ENCODE measurements at places on chromosomes 16 and 17. TPM values are rescaled to one million over a fixed set of nuclear protein-coding genes. Genes with fewer than 3 reads are reported as not detected.
A peak's percentile ranks its signal among the peaks of the same experiment; 100 is the strongest.

- peak; percentile 77 for DNase-seq
Observed at GRCh38 chr16:80997139-80997798, 9.4 kb downstream of the CMC2 start.

Gene ADAD2
- total RNA-seq, result not detected

Gene CDRT4
- total RNA-seq, result not detected

DNA sequence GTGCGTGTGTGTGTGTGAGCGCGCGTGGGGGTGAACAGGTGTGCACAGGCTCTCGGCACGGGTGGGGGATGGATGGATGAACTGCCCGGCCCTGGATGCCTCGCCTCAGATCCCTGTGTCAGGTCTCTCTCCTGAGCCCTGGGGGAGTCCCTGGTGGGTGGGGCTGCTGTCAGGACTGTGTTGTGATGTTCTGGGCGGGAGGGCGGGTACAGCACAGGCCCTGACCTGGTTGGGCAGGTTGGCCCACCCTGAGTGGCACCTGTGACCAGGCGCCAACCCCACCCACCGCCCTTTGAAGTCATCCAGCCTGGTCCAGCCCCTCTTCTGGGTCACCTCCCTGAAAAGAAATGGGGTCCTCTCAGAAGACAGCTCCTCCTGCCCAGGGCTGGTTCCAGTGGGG lies 41.6 kb upstream of the TAC4 start:
- no peak for DNase-seq

DNA sequence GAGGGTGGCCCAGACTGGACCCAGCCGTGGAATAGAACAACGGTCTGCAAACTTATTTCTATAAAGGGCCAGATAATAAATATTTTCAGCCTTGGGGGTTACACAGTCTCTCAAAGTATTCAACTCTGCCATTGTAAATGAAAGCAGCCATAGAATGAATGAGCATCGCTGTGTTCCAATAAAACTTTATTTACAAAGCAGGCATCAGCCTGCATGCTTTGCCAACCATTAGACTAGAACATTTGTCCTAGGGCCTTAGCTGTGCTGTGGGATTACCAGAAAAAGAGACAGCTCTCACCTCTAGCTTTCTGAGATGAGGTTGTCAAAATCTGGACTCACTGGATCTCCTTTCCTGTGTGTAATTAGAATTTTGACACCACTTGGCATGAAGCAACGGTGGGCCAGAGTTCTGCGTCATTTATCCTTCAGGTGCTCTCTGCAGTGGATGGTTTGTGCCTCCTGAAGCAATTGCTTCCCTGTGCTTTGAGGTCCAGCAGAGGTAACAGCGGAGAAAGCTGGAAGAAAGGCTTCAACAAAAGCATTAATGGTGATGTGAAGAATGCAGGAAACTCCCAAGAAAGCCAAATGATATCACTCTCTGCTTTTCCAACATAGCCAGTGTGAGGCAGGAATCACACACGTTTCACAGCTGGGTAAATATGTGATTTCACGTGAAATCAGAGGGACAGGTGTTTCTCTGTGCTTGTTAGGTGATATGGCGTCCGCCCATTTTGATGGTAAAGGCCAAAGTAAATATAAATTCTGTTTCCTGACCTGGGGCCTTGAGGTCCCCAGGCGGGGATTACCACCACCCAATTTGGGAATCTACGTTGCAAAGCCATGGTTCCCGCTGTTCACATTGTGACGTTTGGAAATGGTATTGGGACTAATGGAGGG lies 148.4 kb downstream of the PITPNC1 start:
- DNase-seq, result no peak

GRCh38 chr17:74682028-74682427 lies 30.7 kb downstream of the CD300LF start:
- DNase-seq, result no peak

Gene CHP2
- not detected for total RNA-seq

- no peak for DNase-seq
Observed at GRCh38 chr17:42034059-42034458, 14.2 kb downstream of the NKIRAS2 start.

Gene NETO2
- total RNA-seq, result 33.0 TPM

DNA sequence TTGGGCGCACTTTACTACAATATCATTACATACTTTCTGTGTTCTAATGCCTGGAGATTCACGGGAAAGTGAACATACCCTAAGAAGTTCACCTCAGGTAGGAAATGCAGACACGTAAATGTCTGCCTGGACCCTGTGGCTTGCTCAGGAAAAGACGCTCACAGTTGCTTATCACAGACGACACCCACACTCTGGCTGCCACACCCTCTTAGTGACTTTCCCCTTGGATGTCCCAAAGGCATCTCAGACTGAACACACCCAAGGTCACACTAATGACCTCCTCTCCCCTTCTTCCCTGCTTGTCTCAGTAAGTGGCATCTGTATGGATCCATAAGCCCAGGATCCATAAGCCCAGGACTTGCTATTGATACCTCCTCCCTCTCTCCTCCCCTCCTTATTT lies 32.6 kb downstream of the CDRT15 start:
- no peak for DNase-seq

GRCh38 chr16:83271970-83272575 lies 535.7 kb upstream of the HSBP1 start:
- DNase-seq, result no peak

DNA sequence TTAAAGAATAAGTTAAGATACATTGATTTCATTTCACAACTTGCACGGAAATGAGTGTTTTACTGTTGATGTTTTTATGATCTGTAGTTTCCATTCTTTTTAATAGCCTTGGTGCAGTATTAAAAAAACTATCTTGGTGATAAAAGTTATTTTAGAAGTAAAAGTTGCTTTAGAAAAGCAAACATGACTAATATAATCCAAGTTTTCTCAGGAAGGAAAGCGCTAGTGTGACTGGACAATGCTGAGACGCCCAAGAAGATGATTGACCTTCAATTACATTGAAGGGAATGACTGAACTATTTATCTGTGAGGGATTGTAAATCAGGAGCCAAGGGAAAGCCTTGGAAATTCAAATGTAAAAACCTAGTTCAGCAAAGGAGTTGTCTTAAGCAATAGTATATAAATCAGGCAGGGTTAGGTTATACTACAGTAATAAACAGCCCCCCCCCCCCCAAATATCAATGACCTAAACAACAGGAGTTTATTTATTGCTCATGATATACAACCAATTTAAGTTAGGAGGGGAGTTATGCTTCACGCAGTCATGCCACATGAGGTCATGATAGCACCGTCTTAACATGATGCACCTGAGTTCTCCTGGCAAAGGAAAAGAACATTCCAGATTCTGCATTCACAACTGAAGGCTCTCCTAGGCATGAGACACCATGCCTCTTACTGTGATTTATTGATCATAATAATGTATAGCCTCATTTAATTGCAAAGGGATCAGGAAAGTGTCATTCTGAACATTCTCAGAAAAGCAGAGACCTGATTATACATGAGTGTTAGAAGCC lies 443.8 kb downstream of the CDH13 start:
- DNase-seq, result no peak

DNA sequence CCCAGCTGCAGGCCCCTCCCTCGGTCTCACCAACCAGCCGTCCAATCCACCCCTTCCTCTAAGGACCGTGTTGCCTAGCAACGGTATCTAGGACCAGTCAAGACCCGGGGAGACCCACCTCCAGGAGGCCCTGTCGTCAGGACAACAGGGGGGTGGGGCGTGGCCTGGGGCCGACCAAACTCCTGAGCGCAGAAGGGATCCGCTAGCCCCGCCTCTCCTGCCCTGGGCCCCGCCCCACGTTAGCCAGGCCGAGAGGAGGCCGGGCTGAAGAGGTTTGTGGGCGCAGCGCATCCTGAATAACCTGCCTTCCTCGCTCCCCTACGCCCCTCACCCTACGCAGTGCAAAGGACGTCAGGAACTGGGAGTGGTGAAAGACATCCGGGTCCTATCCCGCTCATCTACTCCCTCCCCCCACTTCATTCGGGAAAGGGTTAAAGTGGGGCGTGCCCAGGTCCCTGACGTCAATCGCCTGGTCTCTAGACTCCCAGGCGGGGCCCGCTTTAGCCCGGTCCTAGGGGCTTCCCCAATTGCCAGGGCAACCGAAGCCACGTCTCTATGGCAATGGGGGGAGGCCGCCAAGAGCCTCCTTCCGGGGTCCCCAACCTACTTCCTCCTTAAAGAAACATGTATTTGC lies 14.7 kb downstream of the DLG4 start:
- peak; percentile 60 for DNase-seq

DNA sequence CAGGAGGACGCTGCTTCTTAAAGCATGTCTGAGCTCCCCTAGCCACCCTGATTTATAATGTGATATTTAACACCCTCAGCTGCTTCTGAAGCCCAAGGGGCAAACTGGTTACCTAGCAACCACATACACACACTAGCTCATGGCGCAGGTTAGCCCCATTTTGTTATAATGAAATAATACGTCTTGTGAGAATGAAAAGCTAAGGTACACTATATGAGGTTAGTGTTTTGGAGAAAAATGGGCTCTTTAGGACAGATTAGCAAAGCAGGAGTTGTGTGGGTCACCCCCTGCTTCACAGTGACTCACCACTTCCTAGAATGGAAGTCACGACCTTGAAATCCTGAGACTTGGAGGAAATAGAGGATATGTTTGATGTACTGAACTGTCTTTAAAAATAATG lies 404.8 kb upstream of the HSBP1 start:
- no peak for DNase-seq

- DNase-seq, result no peak
Observed at GRCh38 chr17:82018152-82018988, 4.3 kb downstream of the CENPX start.

GRCh38 chr17:52064791-52065211 lies 93.7 kb downstream of the CA10 start:
- peak; percentile 5 for DNase-seq

Gene FBXO39
- total RNA-seq, result not detected

Gene KRT33A
- not detected for total RNA-seq

GRCh38 chr17:69141431-69142174 lies at the start of gene ABCA6:
Gene ABCA6 (minus strand): TSS chr17:69141895. CDS start chr17:69140703, 1,192 bp downstream.
- no peak for DNase-seq

GRCh38 chr17:7079581-7080455 lies at the start of gene CLEC10A:
Gene CLEC10A (minus strand): TSS chr17:7080251. CDS start chr17:7078812, 1,439 bp downstream.
- DNase-seq, result no peak

DNA sequence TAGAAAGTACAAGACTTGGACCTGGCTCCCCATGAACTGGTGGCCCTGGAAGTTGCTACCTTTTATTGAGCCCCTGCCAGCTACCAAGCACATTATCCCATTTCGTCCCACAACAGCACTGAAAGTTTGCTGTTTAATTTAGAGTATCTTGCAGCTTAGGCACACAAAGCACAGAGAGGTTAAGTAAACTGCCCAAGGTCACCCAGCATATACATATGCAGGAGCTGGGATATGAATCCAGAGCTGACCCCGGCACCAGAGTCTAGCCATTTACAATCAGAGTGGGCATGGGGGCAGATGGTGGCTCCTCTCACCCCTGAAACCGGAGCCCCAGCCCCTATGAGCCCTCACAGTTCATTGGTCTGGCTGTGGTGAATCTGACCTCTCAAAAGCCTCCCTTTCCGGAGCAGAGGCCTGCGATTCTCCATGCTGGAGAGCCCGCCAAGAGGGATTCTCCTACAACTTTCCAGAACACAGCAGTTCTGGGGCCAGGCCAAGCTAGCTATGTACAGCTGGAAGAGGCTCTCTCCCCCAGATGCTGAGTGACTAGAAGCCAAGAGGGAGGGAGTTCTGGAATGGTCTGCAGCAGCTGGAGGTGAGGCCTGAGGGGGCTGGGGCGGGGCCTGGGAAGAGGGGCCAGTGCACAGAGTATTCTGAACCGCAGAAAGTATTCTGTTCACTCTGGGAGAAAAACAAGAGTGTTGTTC lies 58.3 kb downstream of the SREBF1 start:
- DNase-seq, result no peak

Gene C16orf92
- total RNA-seq, result not detected

Gene SLC6A2
- total RNA-seq, result not detected

GRCh38 chr17:80082403-80083135 lies 18.8 kb upstream of the GAA start:
- peak; percentile 25 for DNase-seq

Gene TNP2
- not detected for total RNA-seq

DNA sequence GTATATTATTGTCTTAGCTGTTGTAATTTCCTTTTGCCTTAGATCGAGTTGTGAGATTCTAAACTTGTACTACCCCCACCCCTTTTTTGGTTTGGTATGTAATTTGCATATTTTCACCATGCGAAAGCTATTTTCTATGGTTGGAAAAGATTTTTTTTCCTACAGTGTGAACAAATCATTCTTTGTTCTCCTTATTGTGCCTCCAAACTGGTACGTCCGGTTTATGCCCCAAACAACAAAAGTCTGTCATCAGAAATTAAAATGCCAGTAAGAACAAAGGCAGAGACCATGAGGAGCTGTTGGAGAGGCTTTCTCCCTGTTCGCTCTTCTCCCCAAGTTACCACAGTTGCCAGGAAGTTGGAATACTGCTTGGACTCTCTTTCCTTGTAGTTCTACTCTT lies 66.1 kb downstream of the BCAS3 start:
- DNase-seq, result no peak

- peak; percentile 81 for DNase-seq
Observed at GRCh38 chr17:65785109-65785508, 223.7 kb upstream of the AXIN2 start.

- no peak for DNase-seq
Observed at GRCh38 chr16:77169650-77170236, 21.2 kb upstream of the MON1B start.

Gene SEZ6
- total RNA-seq, result not detected

DNA sequence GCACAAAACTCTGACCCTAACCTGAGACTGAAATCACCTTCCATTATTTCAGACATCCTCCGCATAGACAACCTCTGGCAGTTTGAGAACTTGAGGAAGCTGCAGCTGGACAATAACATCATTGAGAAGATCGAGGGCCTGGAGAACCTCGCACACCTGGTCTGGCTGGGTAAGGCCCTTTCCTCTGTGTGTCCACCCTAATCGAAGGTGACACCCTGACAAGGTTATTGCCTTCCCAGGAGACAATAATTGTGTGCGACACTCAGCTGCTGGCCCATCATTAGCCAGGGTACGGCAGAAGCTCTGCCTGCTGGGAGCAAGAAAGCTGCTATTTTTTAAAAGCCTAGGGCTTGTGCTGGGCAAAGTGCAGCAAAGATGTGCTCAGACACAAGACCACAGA lies 11.1 kb downstream of the DRC3 start:
- DNase-seq, result no peak

GRCh38 chr16:1335996-1336395 lies 2.6 kb downstream of the BAIAP3 start:
- DNase-seq, result no peak

Gene GDPD1
- total RNA-seq, result 0.07 TPM

DNA sequence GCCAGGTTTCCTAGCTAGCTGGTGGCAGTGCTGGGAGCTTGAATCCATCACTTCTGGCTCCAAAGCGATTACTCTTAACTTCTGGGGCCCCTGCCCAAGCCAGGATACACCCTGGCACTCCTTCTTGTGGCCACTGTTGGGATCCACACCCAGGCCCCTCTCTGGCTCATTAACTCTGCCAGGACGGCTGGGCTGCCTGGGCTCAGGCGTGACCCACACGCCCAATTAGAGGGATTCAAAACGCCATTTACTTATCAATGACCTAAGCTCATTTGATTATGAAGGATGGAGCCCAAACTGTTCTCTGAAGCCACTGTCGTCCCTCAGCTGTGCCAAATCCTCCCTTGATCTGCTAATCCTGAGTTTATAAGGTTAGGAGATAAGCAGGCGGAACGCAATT lies 79.7 kb upstream of the BRD7 start:
- DNase-seq, result no peak
